ENCODE measurements at places on chromosomes 5 and 9. TPM values are rescaled to one million over a fixed set of nuclear protein-coding genes. Genes with fewer than 3 reads are reported as not detected.

GRCh38 chr5:111127453-111128195 is 35.5 kb downstream of the WDR36 start:
- no peak for DNase-seq

DNA sequence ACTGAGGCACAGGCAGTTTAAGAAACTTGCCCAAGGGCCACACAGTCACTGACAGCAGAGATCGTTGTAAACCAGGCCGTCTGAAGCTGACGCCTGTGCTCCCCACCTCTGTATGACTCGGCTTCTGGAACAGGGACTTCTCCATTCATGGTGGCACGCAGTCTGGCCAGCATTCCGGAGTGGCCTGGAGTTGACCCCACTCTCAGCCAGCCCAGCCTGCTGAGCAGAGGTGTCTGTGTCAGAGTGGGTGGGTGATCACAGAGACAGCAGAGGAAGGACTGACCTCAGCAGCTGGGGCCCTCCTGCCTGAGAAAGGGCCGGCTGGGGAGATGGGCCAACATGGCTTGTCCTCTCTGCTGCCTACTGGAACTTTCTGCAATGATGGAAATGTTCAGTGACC is 12.6 kb downstream of the LRSAM1 start:
- no peak for DNase-seq

DNA sequence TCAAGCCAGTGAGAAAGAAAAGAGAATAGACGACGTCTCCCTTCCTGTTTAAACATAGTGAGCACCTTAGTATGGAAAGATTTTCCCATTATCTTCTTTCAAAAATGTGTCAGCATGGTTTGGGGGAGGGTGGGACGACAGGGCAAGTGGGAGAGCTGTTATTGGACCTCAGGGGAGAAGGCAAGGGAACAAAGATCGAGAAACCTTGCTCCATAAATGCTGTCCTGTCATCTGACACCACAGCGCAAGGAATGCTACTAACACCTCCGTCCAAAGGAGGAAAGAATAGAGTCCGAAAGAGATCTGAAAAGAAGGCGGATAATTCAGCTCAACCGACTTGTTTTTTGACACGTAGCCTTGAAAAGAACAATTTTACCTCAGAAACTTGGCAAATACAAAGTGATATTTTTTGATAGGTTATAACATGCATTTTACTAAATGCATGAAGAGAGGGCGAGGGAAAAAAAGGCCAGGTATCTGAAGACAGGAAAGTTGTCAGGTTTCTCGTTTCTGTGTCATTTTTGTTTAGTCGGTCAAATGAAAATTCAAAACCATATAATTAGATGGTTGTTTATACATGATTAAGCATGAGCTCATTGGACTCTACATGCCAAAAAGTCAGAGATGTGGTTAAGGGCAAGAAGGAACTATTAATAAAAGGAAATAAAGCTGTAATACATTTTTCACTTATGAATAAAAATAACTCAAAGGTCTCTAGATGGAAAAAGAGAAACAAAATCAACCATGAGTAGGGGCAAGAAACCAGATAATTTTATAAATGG is 155.7 kb downstream of the GLIS3 start:
- no peak for DNase-seq

Gene GRAMD2B
- total RNA-seq, result 4.0 TPM

Gene ACSL6
- total RNA-seq, result not detected

Gene INSYN2B
- total RNA-seq, result not detected

- no peak for DNase-seq
These were observed 40.8 kb upstream of the SLCO6A1 start for GRCh38 chr5:102539562-102539961.

- no peak for DNase-seq
These were observed 14.7 kb upstream of the CSF1R start for GRCh38 chr5:150101023-150101422.

DNA sequence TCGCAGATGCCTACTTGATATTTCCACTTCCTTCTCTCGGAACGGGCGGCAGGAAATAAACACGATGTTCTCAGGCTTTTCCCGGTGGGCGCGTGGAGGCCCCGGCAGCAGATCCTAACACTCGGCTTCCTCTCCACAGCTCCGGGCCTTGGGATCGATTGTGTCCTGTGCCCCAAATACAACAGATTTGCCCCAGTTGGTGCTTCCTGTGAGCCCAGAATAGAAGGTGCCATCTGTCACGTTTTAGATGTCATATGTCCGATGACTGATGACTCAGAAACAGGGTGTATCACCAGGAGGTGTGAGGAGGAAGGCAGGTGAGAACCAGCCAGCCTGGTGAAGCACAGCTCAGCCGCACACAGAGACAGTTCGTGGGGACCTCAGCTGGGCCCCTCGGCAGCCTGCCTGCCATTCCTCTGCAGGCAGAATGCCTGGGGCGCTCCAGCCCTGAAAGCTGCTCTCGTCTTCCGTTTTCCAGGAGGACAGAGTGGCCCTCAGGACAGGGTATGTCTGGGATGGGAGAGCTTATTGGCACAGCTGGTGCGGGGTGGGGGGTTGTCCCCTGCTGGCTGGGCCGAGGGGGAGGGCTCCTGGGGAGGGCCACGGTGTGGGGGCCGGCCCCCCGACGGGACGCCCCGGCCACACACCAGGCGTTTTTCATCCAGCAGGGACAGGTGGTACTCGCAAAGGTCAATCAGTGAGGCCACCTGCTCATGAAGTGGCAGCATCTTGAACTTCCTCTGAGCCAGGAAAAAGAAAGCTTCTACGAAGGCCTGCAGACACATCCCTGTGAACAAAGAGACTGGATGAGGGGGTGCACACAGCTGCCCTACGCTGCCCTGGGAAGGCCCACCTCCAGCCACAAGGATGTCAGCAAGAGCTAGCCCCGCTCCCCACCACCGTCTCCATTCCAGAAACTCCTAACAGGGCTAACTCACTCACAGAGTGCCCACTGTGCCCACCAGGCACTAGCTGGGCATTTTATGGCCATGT is 171.0 kb downstream of the DAB2IP start:
- no peak for DNase-seq

Gene PAPPA
- total RNA-seq, result not detected

Gene GABRA1
- not detected for total RNA-seq

DNA sequence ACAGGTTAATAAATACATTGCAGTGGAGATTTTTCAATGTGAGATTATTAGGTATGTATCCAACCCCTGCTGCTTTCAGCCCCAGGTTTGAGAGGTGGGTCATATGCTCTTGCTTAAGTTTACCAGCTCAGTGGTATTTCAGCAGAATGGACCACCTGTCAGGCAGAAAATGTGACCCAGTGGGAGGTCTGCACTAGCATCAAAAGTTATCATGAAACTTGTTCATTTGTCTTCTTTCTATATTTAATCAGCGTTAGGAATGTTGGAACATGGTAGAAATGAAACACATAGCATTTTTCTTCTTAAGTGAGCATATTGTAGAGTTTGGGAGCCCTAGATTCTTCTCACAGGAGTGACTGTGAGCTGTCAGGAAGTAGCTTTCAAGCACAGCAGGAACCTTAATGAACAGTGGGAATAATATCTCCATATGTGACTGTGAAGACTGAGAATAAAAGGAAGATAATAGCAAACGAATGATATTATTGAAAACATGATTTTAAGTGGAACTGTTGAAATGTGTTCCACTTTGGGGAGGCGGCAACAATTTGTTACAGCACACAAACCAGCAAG is 596.9 kb upstream of the CDH6 start:
- no peak for DNase-seq

GRCh38 chr5:123365156-123365555 is 58.0 kb downstream of the CEP120 start:
- no peak for DNase-seq

DNA sequence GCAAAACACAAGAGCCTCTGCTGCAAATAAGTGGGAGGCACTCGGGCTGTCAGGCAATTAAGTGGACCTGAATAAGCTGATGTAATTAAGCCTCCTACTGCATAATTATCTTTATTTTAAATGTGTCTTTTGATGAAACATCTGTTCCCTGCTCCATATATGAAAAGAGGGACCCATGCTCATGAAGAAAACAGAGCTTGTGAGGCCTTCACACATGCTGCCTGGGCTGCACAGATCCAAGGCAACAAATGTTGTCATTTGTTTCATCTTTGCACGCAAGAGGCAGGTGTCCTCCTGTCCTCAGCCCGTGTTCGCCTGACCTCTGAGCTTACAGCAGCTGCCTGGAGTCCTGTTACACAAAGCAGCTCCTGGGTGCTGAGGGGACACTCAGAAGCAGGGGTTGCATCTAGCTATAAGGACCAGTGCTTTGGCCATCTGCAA is 381.1 kb downstream of the ZNF608 start:
- no peak for DNase-seq

Gene PCDHA1
- not detected for total RNA-seq

DNA sequence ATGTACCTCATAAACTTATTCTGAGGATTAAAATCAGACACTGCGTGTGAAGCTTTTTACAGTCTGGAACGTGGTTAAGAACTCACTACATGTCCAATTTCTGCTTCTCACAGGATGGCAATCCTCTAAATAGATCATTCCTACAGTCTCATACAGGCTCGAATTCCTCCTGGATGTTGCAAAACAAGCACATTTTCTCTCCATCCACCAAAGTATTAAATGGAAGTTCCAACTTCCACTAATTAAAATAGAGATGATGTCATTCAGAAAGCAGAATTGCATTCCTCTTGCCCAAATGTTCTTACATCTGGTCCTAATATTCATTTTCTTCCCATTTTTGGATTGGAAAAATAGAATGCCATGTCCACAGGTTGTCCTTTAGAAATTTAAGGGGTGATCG is 145.5 kb upstream of the PCA3 start:
- no peak for DNase-seq

Gene IL9
- total RNA-seq, result not detected

GRCh38 chr9:107059220-107059619 is 196.3 kb downstream of the ZNF462 start:
- DNase-seq, result no peak

DNA sequence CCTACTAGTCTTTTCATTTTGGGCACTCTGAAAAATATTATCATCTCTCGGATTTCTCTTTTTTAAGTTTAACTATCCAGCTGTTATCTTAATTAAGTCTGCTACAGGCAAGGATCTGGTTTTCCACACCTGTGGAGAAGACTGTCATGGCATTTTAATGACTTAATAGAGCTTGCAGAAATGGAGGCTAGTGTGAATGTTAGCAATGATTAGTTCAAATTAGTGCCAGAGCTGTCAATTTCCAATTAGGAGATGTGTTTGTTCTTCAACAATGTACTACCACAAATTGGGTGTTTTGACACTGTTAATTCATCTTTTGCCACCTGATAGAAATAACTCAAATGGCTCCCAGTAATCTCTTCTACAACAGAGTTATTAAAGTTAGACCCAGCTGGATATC is 2023.0 kb upstream of the CDH9 start:
- DNase-seq, result no peak

Gene INSL6
- not detected for total RNA-seq

- DNase-seq, result no peak
These were observed 32.5 kb downstream of the S1PR3 start for GRCh38 chr9:89023740-89024139.

Gene ACTBL2
- total RNA-seq, result 0.16 TPM

DNA sequence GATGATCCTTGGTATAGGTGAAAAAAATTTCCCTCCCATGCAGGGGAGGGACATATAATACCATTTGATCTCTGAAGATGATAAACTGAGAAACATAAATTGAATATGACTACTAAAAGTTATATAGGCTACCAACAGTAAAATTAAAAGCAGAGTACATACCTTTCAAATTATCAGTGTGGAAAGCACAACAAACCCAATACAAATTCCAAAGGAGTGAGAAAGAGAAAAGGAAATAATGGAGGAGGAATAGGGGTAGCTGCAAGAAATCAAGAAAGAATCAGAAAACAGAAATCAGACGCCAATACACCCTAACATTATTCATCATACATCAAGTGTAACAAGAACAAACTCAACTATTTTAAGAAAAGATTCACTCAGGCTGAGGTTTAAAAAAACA is 17.7 kb downstream of the GNAQ start:
- DNase-seq, result no peak

DNA sequence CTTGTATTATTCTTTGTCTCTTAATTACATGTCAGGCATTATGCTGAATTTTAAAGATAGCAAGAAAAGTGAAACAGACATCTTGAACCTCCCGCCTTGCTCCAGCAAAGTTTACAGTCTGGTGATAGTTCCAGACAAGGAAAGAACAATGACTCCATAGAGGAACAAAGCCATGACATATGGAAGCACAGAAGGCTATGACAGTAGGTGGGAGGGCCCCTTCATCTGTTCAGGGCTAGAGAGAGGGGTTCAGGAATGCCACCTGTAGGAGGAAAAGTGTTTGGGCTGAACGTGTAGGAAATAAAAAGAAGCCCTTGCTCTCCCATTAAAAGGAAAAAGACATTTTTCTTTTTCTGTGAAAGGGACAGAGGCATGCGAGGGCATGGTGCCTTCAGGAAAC is 315.6 kb downstream of the TRIM32 start:
- DNase-seq, result no peak

DNA sequence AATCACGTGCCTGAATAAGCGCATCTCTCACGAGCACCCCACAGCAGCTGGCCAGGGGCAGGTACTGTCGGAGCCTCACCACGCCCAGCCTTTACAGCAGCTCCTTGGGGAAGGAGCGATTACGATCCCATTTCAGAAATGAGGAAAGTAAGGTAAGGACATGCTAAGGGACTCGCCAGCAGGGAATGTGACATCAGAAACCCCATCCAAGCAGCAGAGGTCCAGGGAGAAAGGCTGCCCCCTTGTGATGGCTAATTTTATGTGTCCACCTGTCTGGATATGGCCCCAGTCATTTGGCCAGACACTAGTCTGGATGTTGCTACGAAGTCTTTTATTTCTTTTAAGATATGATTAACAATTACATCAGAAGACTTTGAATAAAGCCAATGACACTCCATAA is 77.3 kb downstream of the UBE2QL1 start:
- DNase-seq, result peak; percentile 41
